ENCODE measurements at places on chromosomes 4 and X.
A peak's percentile ranks its signal among the peaks of the same experiment; 100 is the strongest.

- no peak for DNase-seq
Measured at GRCh38 chr4:76674983-76675382, 223.0 kb downstream of the SOWAHB start.

- DNase-seq, result no peak
Measured at GRCh38 chr4:108919226-108919893, 156.5 kb upstream of the ETNPPL start.

- no peak for DNase-seq
Measured at GRCh38 chr4:187108845-187109244, 385.2 kb upstream of the FAT1 start.

GRCh38 chr4:126583509-126583908, 1049.2 kb upstream of the INTU start:
- no peak for DNase-seq

DNA sequence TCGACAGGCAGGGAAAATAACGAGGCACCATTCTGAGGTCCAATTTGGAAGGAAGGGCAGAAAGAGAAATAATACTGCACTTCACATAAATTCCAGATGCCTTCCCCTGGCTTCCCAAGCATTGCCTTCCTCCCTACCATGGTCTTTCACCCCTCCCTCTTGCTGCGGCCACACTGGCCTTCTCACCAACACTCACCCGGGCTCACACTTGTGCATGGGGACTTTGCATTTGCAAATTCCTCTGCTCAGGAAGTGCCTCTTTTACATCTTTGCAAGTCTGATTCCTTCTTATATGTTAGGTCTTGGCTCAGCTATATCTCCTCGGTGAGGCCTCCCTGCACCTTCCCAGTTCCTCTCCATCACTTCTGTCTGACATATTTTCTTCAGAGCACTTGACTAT, 199.4 kb downstream of the CHIC2 start:
- no peak for DNase-seq

GRCh38 chr4:35653451-35653850, 590.9 kb downstream of the ARAP2 start:
- DNase-seq, result no peak

DNA sequence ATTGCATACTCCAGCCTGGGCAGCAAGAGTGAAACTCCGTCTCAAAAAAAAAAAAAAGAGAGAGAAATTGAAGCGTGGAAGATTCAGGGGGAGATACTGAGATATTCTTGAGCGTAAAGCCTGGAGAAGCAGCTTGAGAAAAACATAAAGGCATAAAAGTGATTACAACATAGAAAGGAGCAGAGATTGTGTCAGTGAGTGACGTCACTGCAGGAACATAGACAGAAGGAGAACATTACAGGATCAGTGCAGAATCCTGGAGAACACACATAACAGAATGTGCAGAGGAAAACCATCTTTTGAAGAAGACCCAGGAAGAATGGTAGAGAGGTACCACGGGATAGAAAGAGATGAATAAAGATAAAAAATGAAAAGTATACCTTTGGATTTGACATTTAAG, 147.0 kb downstream of the APBB2 start:
- no peak for DNase-seq

GRCh38 chr4:26238778-26239679, 81.8 kb upstream of the RBPJ start:
- DNase-seq, result no peak

DNA sequence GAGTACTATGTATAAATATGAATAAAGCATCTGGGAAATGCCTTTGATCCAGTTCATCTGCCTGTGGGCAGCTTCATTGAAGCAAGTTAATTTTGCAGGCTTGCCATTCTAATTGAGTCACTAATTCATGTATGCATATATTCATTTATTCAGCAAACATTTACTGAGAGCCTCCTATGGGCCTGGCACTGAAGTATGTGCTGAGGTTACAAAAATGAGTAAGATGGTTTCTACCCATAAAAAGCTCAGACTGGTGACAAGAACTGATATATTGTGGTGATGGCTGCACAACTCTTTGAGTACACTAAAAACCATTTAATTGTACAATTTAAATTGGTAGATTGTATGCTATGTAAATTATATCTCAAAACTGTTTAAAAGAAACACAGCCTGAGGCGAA, 1.1 kb upstream of the MRPL1 start:
- no peak for DNase-seq

DNA sequence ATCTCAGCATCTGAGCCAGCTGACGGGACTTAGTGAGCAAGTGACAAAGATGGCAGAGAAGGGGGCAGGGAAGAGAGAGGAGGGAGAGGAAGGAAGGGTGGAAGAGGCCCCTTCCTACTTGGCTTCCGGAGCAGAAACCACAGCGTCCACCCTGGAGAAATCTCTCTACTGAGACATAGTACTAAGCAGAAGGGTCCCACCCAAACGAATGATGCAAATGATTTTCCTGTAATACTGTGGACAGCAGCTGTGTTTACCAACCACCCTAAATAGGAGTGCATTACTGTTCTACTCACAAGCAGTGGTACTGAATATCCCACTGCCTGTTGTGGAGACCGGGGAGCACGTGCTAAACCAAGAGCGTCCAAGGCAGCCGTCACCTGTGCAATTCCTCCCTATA, 29.4 kb downstream of the DTHD1 start:
- no peak for DNase-seq

DNA sequence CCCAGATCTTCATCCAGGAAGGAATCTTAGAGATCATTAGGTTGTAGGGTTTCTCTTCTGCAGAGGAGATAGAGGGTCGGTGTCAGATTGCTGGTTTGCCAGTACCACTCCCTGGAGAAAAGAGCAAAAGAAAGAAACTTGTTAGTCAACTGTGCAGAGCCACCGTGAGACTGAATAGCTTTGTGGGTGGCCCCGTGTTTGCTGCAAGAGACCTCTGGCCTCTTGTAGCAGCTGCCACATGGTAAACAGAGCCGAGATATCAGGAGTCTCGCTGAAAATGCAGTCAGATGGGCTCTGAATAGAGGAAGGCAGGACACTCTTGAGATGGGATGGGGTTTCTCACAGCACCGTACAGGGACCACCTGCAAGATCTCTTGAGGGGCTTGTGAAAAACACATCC, 149.7 kb downstream of the PTTG2 start:
- DNase-seq, result no peak

DNA sequence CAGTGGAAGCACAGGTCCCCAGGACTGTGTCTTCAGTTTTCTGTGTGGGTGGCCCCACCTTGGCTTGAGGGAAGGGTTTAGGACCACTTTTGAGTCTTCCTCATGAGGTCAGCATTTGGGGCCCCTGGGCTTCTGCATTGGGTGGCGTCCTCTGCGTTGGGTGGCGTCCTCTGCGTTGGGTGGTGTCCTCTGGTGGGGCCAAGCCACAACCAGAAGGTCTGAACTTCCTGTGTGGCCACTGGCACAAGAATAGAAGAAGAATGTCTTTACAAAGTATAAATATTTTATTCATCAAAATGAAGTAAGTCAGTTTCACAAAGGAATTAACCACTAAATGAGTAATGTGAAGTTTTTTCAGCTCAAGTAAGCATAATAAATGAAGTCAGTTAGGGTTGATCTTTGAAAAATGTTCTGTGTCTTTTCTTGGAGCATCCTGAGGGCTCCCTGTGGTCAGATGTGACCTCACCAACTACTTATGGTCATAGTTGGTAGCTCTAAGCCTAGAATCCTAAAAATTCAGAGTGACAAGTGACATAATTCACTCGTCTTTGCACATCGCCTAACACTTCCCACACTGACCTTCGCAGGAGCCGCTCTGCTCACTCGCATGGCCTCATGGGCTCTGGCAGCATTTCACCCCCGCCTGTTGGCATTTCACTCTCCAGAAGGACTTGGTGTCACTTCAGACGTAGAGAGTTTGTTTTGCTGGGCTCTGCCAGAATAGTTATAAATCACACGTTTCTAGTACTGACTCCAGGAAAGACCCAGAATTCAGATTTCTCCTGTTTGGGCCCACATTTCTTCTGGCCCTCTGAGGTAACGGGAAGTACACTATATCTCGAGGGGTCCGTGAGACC, 39.0 kb upstream of the HGFAC start:
- no peak for DNase-seq

GRCh38 chrX:140524556-140524955, 19.7 kb upstream of the SOX3 start:
- no peak for DNase-seq

DNA sequence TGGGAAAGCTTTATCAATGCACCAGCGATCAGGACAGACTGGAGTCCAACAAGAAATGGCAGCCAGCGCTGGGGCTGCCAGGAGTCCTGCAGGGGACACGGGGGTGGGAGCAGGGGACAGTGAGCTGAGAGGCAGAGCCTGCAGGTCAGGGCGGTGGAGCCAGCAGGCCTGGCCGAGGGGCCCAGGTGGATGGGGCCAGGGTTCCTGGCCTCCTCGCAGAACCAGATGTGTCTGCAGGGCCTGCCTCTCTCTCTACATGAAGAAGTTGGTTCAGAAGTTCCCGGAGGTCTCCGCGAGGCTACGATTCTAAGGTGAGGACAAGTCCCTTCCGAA, 63.6 kb downstream of the CPZ start:
- DNase-seq, result no peak

GRCh38 chr4:127327491-127327890, 305.3 kb upstream of the INTU start:
- DNase-seq, result no peak

DNA sequence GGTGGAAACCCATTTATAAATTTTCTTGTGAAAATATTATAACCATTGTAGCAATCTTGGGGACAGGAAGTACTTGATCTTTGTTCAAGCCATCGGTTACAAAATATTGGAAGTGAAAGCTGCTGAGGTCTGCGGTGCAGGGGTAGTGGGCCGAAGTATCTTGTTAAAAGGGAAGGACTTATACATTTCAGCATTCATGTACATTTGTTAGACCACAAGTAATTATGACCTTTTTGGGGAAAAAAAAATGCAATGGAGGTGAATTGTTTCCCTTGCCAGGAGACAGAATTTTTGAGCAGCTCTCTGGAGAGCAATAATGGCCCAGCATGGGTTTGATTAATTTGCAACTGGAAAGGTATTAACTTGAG, 121.3 kb downstream of the EGF start:
- no peak for DNase-seq

- DNase-seq, result no peak
Measured at GRCh38 chrX:44474410-44474809, 68.2 kb downstream of the FUNDC1 start.

DNA sequence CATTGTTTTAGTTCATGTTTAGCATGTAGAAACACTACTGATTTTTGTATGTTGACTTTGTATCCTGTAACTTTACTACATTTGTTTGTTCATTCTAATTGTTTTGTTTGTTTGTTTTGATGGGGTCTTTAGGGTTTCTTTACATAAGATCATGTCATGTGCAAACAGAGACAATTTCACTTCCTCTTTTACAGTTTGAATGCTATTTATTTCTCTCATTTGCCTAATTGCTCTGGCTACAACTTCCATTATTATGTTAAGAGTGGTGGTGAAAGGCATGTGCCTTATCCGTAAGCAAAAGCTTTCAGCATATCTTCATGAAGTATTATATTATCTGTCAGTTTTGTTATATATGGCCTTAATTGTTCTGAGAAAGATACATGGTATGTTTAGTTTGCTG, 571.1 kb downstream of the PCDH7 start:
- no peak for DNase-seq

GRCh38 chr4:48388525-48389154, 47.3 kb downstream of the SLAIN2 start:
- DNase-seq, result no peak

DNA sequence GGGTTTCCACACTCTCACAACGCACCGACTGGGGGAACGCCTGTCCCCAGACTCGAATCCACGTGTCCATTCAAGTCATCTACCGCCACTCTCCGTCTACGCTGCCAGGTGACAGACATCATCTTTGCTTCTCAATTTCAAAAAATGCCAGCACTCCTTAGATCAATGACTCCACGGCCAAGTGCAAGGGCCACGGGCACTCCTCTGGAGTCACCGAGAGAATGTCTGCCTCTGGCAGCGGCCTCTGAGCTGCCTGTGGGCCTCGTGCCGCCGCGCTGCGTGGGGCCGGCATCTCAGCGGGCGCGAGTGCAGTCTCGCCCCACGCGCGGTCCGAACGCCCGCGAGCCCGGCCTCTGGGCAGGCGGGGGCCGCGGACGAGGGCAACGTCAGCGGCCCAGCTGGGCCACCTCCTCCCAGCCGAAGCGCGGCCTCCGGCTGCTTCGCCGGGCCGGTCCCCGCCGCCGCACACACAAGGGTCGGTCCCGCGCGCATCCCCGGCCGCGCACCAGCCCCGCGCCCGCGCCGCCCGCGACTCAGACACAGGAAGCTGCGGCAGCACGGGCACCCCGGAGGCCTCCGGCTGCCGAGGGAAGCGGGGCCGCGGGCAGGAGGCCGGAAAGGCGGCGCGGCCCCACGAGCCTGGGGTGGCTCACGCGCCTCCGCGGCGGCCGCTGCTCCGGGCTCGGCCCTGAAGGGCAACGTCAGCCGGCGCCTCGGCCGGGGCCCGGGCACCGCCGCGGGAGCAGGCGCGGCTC, 450 bp downstream of the ACSL1 start:
- peak; percentile 12 for DNase-seq

DNA sequence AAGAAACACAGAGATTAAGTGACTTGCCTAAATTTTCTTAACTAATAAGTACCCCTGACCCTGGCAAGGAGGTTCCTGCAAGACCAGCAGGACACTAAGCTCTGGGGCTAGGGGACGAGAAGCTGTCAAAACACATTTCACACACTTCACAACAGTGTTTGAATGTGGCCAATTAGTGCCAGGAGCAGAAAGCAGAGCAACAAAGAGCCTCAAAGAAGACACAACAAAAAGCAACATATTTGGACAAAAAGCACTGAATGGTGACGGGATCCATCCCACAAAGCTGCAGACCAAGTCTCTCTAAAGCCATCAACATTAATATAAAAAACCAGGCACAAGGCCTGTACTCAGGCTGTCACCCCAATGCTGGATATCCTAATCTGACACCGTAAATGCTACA, 361.9 kb upstream of the RASGEF1B start:
- DNase-seq, result no peak

DNA sequence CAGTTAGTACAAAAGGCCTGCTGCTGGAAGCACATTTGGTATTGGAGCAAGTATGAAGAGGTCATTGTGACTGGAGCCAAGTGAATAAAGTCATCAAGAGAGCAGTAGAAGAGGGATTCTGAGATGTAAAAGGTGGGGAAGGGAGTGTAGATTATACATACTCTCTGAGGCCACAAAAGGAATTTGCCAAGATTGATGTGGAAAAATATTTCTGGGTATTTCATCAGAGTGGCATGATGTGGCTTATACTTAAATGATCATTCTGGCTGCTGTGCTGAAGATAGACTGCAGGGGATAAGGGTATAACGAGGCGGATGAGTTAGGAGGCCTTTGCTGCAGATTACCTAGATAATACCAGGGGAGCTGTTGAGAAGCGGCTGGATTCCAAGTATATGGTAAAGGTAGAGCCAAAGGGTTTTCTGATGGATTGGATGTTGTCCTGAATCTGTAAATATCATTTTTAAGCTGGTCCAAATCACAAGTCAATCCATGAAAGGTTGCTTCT, 231.8 kb upstream of the AGA start:
- DNase-seq, result no peak

GRCh38 chr4:2141762-2142451, 82.8 kb downstream of the NAT8L start:
- no peak for DNase-seq

DNA sequence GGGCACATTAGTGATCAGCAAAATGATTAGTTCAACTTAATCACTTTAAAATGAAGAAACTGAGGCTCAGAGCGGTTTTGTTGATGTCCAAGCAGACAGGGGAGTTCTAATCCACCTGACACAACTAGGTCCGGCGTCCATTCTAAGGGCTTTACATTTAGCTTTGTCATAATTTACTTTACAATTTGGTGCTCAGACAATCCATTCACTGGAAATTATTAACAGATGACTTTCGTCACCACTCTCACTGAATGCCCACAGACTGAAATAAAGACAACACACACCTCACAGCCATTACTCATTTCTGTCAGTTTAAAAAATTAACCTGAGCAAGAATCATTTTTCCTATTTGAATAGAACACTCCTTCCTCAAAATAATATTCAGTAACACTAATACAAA, 10.8 kb downstream of the NR3C2 start:
- DNase-seq, result no peak
